ENCODE measurements at places on chromosomes 7 and 10.

DNA sequence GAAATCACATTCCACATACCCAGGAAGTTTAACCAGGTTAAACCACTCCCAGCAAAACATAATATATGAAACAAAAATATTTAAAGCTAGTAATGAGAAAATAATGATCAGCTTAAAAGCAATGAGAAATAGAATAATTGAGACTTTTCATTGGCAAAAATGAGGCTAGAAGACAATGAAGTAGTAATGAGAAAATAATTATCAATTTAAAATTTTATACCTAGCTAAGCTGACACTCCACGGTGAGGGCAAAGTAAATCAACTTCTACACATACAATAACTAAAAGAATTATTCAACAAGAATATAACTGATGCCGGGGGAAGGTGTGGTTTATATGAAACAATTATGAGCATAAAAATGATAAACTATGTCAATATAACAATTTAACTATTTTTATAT, 82.2 kb upstream of the TES start:
- DNase-seq = no peak
- peaks cover 4% of the 10 kb centered on the region for H3K27me3 ChIP-seq
- H3K4me1 ChIP-seq = no peaks in the 10 kb centered on the region
- no peak overlapping the region for H3K4me3 ChIP-seq

DNA sequence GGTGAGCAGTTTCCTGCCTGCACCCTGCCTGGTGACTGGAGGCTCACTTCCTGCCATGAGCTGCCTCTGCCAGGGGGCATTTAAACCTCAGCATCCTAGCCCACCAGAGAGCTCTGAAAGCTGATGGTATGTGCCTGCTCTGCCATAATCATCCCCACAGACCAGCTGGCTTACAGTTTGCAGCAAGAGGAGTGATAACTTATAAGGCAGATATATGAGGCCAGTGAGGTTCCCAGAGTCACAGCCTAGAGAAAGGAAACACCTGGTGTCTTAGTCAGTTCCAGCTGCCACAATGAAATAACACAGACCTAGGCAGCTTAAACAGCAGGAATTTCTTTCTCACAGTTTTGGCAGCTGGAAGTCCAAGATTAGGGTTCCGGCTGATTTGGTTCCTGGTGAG, 232.0 kb downstream of the PAXIP1 start:
- no peak for DNase-seq
- H3K36me3 ChIP-seq = no peaks in the 10 kb centered on the region
- H3K27ac ChIP-seq = no peak overlapping the region
- H3K4me1 ChIP-seq = peaks cover 8% of the 10 kb centered on the region

GRCh38 chr7:127818306-127818705, 166.3 kb downstream of the SND1 start:
- H3K27me3 ChIP-seq = peaks cover 2% of the 10 kb centered on the region
- H3K27ac ChIP-seq = peak overlapping the region; percentile 56
- peaks cover 6% of the 10 kb centered on the region for H3K36me3 ChIP-seq
- peaks cover 51% of the 10 kb centered on the region for H3K4me1 ChIP-seq
- DNase-seq = no peak

- peaks cover 5% of the 10 kb centered on the region for H3K4me1 ChIP-seq
- H3K27me3 ChIP-seq = no peaks in the 10 kb centered on the region
- H3K36me3 ChIP-seq = peaks cover 11% of the 10 kb centered on the region
- H3K27ac ChIP-seq = no peak overlapping the region
These were observed 177.6 kb upstream of the NAMPT start for GRCh38 chr7:106462365-106462859.

DNA sequence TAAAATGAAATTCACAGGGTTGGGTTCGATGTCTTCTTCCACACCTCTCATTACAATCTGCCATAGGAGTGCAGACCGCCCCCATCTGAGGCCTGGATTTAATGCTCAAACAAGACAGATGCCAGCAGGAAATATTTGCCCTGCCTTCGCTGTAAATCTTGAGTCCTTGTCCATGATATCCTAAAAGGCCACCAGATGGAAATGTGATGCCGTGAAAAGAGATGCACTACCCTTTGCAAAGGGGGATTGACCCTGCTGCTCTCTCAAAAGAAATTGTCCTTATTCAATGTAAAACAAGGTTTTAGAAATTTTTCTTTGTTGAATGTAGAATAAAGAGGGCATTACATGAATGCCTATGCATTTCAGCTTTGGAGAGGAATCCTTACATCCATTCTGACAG, 37.5 kb downstream of the AGAP4 start:
- H3K27ac ChIP-seq = peak overlapping the region; percentile 35
- H3K4me1 ChIP-seq = peaks cover 21% of the 10 kb centered on the region
- H3K36me3 ChIP-seq = no peaks in the 10 kb centered on the region
- no peak for DNase-seq

DNA sequence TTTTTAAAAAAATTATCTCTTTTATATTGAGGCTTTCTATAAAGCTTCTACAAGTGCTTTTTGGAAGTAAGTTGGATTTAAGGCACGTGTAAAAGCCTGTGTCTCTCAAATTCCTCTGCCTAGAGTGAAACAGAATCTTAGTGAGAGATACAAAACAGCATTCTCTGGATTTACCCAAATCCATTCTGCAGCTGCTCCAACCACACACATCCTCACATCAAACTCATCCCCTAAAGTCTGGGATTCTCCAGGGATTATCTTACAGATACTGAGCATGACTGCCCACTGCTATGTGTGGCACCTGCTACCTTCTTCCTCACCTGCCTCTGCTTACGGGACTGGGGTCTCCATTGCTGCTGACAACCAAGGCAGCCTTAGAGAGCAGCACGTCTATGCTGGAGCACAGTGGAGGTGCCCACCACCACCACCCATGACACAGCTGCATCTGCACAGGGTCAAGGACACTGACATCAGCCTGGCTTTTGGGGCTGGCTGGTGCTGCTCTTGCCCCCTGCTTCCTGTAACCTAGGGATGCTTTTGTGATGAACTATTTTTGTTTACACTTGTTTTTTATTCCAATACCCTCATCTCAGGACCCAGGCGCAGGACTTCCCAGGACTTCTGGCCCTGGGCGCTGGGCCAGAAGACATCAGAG, 139.2 kb upstream of the NAMPT start:
- no peak for DNase-seq
- H3K27me3 ChIP-seq = peaks cover 5% of the 10 kb centered on the region
- peaks cover 10% of the 10 kb centered on the region for H3K4me1 ChIP-seq
- H3K27ac ChIP-seq = no peak overlapping the region

- peaks cover 32% of the 10 kb centered on the region for H3K36me3 ChIP-seq
- H3K27ac ChIP-seq = no peak overlapping the region
- DNase-seq = no peak
- no peaks in the 10 kb centered on the region for H3K27me3 ChIP-seq
- H3K4me3 ChIP-seq = no peak overlapping the region
These were observed 282.5 kb downstream of the PRPF18 start for GRCh38 chr10:13869295-13869664.
